ENCODE measurements at places on chromosomes 2 and 18.

- DNase-seq = no peak
These were observed 9.9 kb downstream of the KCNIP3 start for GRCh38 chr2:95307036-95307435.

DNA sequence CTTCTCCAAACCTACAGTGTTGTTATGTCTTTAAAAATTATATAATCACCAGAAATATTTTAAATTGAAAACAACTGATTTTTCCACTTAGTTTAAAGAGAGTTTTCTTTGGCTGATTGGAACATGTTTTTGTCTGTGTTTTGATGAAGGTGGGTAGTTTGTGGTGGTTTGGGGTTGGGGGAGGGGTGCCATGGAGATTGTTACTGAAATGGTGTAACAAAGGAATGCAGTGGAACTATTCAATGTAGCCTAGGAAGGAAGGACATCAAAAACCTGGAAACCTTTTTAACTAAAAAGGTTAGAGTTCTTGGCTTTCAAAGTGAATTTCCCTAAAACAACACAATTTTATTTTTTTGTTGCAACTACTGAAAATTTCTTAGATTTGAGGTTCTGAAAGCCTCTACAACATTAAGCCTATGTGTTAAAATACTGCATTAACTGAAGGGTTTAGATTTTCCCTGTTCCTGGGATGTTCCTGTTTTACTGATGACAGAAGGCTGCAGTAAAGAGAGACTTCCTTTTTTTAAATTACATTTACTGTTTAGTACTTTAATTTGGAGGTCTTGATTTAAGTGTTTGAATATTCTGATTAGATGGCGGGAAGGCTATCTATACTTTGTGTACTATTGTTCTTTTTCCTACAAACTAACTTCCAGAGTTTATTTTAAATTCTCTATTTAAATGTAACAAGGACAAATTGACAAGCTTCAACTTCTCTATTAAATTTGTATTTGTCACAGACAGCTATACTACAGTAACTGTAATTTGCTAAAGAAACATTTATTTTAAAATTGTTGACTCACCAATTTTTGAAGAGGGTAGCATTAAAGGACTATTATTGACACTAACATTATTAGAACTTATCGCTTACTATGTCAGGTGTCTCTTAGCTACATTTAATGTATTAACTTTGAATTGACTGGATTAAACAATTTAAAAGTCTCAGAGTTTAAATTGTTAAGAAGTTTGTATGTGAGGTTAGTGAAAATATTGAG, 87.7 kb downstream of the LIMS1 start:
- DNase-seq = no peak

- DNase-seq = no peak
These were observed 78.5 kb downstream of the XDH start for GRCh38 chr2:31335921-31336585.

GRCh38 chr2:125456693-125457363, 1199.1 kb upstream of the GYPC start:
- no peak for DNase-seq

GRCh38 chr18:62572456-62572855, 49.6 kb downstream of the ZCCHC2 start:
- no peak for DNase-seq

- DNase-seq = no peak
These were observed 332.8 kb upstream of the MAP2 start for GRCh38 chr2:209091056-209091455.

DNA sequence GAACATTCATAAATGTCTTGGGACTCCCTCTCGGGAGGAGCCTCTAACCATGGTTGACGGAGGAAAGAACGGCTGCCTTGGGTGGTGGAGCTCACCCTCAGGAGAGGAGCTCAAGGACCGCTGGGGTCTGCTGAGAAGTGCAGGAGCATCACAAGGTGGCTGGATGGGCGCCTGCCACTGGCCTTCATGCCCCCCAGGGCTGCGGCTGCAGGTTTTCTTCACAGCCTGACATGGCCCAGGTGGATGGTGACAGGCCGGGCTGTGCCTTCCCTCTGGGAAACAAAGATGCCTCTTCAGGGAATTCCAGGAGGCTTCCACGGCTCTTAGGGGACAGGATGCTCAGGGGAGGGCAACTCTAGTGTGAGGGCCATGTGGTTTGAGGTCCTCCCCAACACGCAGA, 119.5 kb upstream of the PXDN start:
- DNase-seq = no peak

DNA sequence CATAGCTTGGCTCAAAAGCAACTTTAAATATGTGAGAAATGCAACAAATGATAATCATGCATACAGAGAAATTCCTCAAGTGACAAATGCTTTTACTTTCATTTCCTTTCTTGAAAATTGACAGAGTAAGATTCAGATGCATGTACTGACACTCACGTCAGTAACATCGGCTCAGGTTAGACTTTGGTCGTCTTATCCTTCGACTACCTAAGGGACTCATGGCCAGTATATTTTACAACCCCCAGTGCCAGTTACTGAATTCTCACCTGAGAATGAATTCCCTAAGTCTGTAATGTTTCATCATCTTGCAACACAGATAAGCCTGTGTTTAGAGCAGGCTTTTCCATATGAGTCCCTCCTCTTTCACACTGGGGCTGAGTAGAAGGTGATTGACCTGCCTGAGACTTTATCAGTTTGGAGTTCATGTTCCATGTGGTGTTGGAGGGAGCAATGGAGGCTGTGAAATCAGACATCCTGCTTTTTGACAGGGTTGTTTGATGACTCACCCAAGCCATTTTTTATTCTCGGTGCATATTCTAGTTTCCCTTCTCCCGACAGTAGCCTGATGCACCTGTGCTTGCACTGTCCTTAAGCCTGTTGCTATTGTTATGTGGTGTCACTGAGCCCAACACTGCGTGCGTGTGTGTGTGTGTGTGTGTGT, 30.5 kb upstream of the ATP8B1 start:
- no peak for DNase-seq

GRCh38 chr2:43199492-43200488, 26.6 kb downstream of the ZFP36L2 start:
- DNase-seq = no peak

DNA sequence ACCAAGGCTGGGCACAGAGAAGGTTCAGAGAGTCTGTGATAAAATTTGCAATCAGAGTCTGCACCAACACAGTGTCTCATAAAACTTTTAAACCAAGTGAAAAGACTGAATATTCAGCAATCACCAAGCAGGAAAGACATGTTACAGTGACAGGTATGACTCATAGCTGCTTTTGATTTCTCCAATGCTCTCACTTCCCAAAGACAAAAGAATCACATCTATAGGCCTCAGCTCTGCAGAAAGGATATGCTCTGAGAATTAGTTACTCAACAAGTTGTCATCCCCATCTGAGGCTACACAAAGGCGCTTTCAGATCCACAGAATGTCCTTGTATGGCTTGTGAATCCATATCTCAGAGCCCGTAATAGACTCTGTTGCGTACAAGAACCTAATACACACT, 92.5 kb downstream of the KCNF1 start:
- DNase-seq = no peak

DNA sequence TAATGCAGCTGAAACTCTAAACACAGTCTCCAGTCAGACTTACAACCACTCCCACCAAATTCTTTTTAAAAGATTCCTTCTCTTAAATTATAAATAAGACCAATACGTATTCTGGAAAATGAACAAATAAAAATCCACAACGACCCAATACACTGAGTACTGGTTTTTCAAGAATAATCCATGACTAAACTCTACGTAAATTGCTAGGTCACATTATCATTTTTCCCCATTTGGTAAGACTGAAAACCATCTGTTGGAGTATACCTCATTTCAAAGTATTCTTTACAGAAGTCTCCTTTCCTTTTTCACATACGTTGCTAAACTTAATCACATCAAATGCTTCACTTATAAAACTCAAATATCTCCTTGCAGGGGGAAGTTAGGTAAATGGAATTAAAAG, 6.0 kb downstream of the ZNF516 start:
- no peak for DNase-seq

- DNase-seq = no peak
These were observed 143.6 kb downstream of the COL4A4 start for GRCh38 chr2:227020416-227020815.

DNA sequence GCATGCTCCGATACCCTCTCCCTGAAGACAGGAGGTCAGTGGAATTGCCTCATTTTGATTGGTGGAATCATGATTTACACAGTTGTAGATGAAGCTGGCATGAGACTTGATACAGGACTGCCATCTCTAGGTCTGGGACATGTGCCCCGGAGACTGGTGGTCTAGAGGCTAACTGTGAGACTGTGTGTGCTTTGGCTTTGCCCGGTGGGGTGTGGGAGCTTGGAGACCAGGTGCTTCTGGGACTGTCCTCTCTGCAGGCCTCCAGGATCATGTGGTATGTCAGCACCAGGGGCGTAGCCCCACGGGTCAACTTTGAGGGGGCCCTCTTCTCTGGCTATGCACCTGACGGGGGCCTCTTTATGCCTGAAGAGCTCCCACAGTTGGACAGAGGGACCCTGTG, 2.7 kb downstream of the THNSL2 start:
- no peak for DNase-seq

GRCh38 chr2:71494091-71494490, 40.7 kb downstream of the DYSF start:
- no peak for DNase-seq

GRCh38 chr18:36770315-36770946, 58.4 kb downstream of the TPGS2 start:
- DNase-seq = no peak

- DNase-seq = no peak
These were observed 36.8 kb downstream of the KCNIP3 start for GRCh38 chr2:95333888-95334338.

GRCh38 chr2:126972279-126972626, 73.6 kb downstream of the TEX51 start:
- no peak for DNase-seq

GRCh38 chr2:130882111-130882690, 45.5 kb downstream of the ARHGEF4 start:
- DNase-seq = no peak
